H1 (cell line): ENCODE measurements at places on chromosomes 6 and 20. TPM values are rescaled to one million over a fixed set of nuclear protein-coding genes. Genes with fewer than 3 reads are reported as not detected.

Gene VWA7
- polyA plus RNA-seq = 0.82 and 1.1 TPM in 2 replicates

Gene ESR1
- polyA plus RNA-seq = 0.03 and 0.05 TPM in 2 replicates

Gene ACSS1
- polyA plus RNA-seq = 3.3 and 3.4 TPM in 2 replicates

Gene TULP1
- 3.2 and 4.4 TPM in 2 replicates for polyA plus RNA-seq

Gene TRIM27
- 61.2 and 85.9 TPM in 2 replicates for polyA plus RNA-seq

Gene ZNF391
- 3.4 and 4.8 TPM in 2 replicates for polyA plus RNA-seq

Gene TRMT11
- polyA plus RNA-seq = 11.8 and 19.7 TPM in 2 replicates

Gene CDSN
- not detected in 2 replicates for polyA plus RNA-seq
